ENCODE measurements at places on chromosomes 12 and 14.
A peak's percentile ranks its signal among the peaks of the same experiment; 100 is the strongest.

DNA sequence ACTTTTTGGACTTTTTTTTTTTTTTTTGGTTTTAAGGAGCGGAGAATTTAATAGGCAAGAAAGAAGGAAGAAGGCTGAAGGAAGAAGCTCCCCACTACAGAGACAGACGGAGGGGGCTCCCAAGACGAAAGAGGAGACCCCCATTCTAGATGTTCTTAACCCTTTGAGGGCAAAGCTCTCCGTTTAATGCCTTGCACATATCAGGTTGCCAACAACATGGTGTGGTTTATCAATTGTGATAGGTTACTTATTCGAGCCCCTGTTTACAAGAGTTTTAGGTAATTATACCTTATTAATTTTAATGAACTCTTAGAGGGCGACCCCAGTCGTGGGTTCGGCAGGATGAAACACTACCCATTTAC, 1.2 kb upstream of the FBXO33 start:
- DNase-seq = no peak

DNA sequence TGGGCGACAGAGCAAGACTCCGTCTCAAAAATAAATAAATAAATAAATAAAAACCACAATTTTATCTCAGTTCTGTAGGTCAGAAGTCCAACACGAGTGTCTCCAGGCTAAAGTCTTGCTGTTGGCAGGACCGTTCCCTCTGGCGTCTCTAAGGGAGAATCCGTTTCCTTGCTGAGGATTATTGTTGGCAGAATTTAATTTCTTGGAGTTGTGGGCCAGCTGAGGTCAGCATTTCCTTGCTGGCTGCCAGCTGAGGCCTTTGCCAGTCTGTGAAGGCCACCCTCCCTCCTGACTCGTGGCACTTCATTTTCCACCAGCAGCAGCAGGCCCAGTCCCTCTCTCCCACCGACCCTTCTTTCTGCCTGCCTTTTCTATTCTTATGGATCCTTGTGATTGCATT, 17.2 kb downstream of the PSMC1 start:
- DNase-seq = no peak

- no peak for DNase-seq
These were observed 125.6 kb downstream of the PIWIL1 start for GRCh38 chr12:130463275-130463658.

GRCh38 chr14:94728950-94729349, 41.0 kb downstream of the GSC start:
- no peak for DNase-seq

GRCh38 chr14:22598896-22599244, 770 bp downstream of the ABHD4 start:
- peak; percentile 32 for DNase-seq

DNA sequence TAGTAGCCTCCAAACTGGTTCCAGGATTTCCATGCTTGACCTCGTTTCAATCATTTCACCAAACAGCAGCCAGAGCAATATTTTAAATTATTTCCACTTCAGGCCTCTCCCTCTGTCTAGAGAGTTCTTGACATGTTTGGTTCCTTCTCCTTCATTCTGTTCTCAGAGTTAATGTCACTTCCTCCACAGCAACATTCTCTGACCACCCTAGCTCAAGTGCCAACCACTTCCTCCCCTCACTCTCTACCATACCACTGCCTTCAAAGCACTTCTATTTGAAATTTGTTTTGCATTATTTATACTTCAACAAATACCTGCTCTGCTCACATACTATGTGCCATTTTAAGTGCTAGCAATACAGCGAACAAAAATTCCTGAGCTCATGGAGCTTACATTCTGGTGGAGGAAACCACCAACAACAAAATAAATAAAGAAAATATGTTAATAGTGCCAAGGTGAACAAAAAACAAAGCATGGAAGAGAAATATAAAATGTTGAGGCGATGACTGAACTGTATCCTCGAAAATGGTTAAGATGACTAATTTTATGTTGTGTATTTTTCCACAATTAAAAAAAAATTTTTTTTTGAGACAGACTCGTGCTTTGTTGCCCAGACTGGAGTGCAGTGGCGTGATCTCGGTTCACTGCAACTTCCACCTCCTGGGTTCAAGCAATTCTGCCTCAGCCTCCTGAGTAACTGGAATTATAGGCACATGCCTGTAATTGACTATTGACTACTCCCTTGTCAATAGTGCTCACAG, 17.3 kb downstream of the BAZ1A start:
- peak; percentile 58 for DNase-seq

DNA sequence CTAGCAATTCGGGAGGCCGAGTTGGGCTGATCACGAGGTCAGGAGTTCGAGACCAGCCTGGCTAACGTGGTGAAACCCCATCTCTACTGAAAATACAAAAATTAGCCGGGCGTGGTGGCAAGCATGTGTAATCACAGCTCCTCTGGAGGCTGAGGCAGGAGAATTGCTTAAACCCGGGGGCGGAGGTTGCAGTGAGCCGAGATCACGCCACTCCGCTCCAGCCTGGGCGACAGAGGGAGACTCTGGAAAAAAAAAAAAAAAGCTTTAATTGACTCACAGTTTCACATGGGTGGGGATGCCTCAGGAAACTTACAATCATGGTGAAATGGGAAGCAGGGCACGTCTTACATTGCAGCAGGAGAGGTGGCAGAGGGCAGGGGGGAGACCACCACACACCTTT, 30.6 kb upstream of the SLC2A3 start:
- no peak for DNase-seq

DNA sequence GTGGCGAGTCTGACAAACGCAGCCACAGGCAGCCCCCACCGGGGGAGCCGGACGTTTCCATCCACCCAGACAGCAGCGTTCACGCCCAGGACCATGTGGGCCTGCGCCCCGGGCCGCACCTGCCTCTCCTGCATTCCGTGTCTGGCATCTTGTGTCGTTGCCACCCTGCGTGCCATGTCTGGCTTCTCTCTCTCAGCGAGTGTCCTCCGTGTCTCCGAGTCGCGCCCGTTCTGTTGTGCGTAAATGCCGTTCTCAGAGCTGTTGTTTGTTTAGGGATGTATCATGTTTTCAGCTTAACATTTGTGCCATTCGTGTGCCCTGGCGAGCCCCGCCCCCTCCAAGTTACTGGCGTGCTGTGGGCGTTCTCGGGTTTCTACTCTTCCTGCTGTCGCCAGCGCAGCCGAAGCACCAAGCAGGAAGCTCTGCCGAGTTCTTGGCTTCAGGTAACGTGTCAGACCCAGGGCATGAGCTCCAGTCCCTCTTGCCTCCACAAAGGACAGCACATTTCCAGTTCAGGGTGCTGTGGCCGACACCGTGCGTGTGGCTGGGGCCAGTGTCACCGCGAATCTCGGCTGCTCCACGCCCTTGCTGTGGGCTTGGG, 34.6 kb downstream of the NOC4L start:
- peak; percentile 45 for DNase-seq

DNA sequence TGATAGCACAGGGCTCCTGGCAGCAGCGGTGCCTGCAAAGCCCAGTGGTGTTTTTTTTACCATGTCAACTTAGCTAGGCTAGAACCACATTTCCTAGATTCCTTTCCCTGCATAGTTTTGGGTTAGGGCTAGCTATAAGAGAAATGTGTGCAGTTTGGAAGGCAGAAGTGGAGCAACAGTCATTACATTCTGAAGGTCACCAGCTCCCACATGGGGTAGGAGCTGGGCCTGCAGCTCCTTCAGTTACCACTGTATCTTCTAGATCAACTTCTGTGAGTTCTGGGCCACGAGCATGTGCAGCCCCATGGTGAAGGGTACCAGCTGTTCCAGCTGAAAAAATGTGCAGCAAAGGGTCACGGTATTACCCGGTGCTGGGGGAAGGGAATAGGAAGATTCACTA, 2.3 kb upstream of the SLC25A3 start:
- no peak for DNase-seq

GRCh38 chr12:93365616-93366405, 11.9 kb upstream of the NUDT4 start:
- no peak for DNase-seq

- no peak for DNase-seq
These were observed 858 bp upstream of the ANKRD13A start for GRCh38 chr12:109998241-109998903.

GRCh38 chr12:64672925-64673409, 62.7 kb downstream of the RASSF3 start:
- DNase-seq = peak; percentile 50

DNA sequence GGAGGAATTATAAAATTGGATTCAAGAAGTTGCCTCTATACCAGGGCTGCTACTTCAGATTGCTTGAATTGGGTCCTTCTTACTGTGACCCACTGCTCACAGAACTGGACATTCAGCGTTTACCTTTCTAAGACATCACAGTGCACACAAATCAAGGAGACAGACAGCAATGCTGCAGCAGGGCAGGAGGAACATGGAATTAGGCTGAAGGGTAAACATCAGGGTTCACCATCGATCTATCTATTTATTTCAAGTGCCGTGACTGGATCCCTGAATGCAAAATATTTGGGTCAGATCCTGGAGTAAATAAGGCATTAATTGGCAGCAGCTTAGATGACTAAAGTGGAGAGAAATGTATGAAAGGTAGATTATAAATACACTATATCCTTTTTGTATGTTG, 76.9 kb upstream of the HMGA2 start:
- DNase-seq = no peak

DNA sequence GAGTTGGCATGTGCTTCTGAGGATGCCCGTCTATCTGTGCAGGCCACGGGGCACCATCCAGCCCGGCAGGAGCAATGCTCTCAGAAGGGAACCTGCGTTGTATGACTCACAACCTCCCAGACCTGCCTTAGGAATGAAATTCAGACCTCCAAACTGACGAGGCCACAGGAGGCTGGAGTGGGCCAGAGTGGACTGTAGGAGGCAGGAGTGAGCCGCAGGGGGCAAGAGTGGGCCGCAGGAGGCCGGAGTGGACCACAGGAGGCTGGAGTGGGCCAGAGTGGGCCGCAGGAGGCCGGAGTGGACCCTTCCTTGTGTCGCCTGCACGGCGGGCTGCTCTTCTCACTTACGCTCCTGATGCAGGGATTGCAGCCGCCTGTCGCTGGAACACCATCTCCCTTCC, 11.1 kb upstream of the FBRSL1 start:
- no peak for DNase-seq

GRCh38 chr12:25812295-25812694, 146.2 kb upstream of the RASSF8 start:
- no peak for DNase-seq

DNA sequence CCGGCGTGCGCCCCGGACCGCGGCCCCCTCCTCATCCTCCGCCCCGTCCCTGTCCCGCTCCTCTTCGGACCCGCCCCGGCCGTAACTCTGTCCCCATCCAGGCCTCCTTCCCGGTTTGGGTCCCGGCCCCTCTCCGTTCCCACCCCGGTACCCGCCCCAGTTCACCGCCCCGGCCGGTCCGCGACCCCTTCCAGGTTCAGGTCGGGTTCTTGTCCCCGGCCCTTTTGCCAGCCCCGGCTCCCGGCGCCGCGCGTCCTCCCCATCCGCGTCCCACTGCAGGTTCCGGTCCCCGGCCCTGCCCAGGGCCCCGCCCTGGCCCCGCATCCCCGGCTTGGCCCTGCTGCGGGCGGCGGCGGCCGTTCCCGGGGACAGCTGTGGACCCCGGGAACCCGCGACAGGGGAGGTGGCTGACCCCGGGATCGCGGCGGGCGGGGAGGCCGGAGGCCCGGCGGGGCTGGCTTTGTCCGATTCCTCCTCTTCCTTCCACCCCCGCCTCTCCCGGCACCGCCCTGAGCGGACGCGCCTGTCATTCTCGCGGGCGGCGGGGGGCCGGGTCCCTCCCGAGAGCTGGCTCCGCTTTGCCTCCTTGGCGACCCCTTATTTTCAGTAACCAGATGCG, 601 bp downstream of the KLC1 start:
- peak; percentile 42 for DNase-seq

GRCh38 chr12:108267450-108267849, 71.7 kb downstream of the CMKLR1 start:
- no peak for DNase-seq

GRCh38 chr12:45622210-45622937, 107.1 kb upstream of the ARID2 start:
- DNase-seq = no peak

GRCh38 chr12:75553398-75553797, 42.0 kb upstream of the KRR1 start:
- no peak for DNase-seq

- no peak for DNase-seq
These were observed 24.2 kb upstream of the NEDD1 start for GRCh38 chr12:96882862-96883261.

- DNase-seq = no peak
These were observed 300.1 kb downstream of the AKAP6 start for GRCh38 chr14:32629236-32629635.

DNA sequence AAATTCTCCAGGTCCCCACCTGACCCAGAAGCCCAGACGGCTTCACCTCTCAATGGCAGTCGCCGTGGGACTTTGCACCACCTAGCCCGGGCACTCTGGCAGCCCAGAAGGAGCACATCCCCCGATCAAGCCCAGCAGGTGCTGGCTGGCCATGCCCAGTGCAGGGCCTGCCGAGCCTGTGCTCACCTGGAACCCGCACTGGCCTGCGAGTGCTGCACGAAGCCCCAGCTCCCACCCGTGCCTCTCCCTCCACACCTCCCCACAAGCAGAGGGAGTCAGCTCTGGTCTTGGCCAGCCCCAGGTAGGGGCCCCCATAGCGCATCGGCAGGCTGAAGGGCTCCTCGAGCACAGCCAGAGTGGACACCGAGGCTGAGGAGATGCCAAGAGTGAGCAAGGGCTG, 144.5 kb downstream of the NUBPL start:
- DNase-seq = no peak
